Dermis microvascular lymphatic vessel endothelial cell (primary cell): ENCODE measurements at places on chromosomes 1 and 21. TPM values are rescaled to one million over a fixed set of nuclear protein-coding genes. Genes with fewer than 3 reads are reported as not detected.

GRCh38 chr1:22064751-22065402 is 12.4 kb downstream of the CDC42 start:
- DNase-seq, result no peak

GRCh38 chr1:96481409-96481808 is 240.2 kb upstream of the PTBP2 start:
- DNase-seq, result no peak

The RAB42 gene
- total RNA-seq, result 5.6 and 11.4 TPM in 2 replicates

- no peak for DNase-seq
Measured at GRCh38 chr1:22877112-22877915, 95.4 kb downstream of the LACTBL1 start.

- no peak for DNase-seq
Measured at GRCh38 chr1:205365945-205366463, 9.3 kb upstream of the KLHDC8A start.

GRCh38 chr1:201742955-201743805 is 85.8 kb upstream of the IPO9 start:
- DNase-seq, result no peak

The OTUD7B gene
- total RNA-seq, result 8.7 and 9.6 TPM in 2 replicates

GRCh38 chr1:12715896-12716437 is at the start of gene AADACL3:
TSS of gene AADACL3 (plus strand) at chr1:12716110. CDS start at chr1:12716177, 67 bp downstream.
- DNase-seq, result no peak

GRCh38 chr1:12618965-12619791 is 1.2 kb upstream of the DHRS3 start:
- DNase-seq, result no peak

DNA sequence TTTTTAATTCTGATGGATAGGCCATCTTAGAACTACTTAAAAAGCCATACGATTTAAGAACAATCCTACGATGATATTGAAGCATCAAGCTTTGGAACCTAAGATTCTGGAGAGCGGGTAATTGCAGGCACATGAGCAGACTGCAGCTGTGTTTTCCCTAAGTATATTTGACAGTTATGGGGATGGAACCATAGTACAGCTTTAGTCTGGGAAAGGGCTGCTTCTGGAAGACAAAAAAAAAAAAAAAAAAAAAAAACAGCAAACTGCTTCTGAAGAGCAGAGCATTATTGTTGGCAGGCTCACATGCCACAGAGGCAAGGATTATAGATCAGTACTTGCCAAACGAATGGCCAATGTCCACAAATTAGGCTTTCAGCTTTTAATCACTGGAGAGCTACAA is 1618.7 kb downstream of the AMY1C start:
- DNase-seq, result no peak

DNA sequence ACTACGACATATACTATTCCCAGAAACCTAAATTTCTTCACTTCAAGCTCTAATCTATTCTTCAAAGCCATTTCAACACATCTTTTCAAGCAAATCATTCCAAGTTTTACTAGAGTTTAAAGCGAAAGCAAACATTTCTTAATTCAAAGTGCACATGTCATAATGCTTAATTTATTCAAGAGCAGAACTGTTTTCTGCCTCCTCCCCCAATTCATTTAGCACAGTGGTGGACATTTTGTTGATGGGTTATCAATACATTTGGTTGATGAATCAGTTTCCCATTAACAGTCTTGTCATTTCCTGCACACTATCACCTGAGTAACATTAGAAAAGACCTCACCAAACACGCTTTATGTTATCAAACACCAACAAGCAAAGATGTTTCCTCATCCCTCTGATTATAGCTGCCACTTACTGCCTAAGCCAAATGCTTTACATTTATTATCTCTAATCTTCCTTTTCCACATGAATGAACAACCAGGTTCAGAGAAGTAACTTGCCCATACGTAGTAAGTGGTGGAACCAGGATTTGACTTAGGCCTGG is 2.0 kb downstream of the SRSF4 start:
- no peak for DNase-seq

GRCh38 chr1:74650561-74650960 is 23.0 kb downstream of the ERICH3 start:
- DNase-seq, result no peak
